Hippocampal formation (tissue), 2 donors: ENCODE measurements at places on chromosomes 1 and 21.

DNA sequence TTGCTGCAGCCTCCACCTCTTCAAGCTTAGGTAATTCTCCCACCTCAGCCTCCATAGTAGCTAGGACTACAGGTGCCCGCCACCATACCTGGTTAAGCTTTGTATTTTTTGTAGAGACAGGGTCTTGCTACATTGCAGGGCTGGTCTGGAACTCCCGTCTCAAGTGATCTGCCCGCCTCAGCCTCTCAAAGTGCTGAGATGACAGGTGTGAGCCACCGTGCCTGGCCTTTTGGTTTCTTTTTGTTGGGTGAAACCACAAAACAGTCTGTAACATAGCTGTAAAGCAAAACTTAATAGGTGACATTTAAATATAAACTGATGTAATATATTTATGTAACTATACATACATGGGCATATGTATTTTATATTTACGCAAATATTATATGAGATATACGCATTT is 3.1 kb upstream of the DNAJC11 start:
- DNase-seq = no peak

DNA sequence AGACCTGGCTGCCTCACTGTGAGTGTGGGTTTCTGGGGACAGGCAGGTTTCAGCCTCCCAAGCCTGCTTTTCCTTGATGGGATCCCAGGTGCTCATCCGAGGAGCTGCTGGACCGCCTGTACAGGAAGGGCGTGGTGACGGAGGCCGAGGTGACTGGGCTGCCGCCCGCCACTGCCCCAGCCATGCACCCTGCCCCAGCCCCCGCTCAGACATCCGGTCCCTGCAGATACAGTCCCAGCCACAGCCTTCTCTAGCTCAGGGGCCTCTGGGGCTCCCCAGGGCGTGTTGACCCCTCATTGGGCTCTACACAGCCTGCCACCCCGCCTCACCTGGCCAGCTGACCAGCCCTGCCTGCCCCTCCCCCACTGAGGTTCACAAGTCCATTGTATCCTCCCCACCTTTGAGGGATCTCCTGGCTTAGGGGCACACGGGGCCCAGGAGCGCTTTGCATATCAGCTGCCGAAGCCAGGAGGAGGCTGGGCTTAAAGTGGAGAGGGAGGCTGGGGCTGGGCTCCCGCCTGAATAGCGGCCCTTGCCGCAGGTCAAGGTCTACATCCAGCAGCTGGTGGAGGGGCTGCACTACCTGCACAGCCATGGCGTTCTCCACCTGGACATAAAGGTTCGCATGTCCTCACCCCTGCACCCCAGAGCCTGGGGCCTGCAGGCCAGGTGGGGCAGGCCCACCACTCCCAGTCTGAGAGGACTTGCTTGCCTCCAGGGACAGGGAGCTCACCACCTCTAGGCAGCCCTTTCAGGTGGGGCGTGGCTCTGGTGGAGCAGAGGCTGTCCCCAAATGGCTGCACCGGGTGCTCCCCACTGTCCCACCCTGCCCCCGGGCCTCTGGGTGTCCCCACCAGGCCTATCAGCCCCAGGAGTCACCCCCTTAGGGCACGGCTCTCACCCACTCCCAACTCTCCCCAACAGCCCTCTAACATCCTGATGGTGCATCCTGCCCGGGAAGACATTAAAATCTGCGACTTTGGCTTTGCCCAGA is 38.5 kb downstream of the TRIM11 start:
- DNase-seq = no peak

GRCh38 chr1:79472067-79472656 is 465.6 kb upstream of the ADGRL4 start:
- DNase-seq = no peak

- peak; percentile 36 for DNase-seq
Observed at GRCh38 chr1:39293375-39294070, 89.0 kb downstream of the MACF1 start.
